Hypothalamus (tissue), 51 donors: ENCODE measurements at places on chromosomes 11 and 22.

- DNase-seq: no peak
These were observed 38.2 kb upstream of the RAB38 start for GRCh38 chr11:88213406-88213805.

GRCh38 chr22:36701965-36702621 is 1.5 kb downstream of the CACNG2 start:
- DNase-seq: no peak

DNA sequence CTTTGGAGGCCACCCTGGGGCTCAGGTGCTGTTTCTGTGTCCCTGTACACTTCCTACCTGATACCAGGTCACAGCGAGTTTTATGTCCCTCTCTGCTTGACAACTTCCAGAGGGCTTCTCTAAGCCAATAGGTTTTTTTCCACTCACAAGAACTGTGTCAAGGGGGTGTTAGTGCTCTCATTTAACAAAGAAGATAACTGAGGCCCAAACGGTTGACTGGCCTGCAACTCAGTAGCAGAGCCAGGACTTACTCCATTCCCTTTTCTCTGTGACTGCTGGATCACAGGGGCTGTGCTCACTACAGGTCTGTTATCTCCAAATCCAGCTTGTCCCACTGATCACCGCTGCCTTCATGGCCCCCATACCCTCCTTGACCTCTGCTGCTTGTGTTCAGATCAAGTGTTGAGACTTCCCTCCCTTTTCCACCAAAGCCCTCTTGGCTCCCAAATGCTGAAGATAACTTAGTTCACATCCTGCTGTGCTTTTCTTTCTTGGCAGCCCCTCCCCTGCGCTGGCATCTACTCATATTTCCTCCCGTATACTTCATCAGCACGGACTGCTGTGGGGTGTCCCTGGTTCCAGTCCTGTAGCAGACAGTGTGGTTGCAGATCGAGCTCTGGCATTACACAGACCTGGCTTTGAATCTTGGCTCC is 41.3 kb downstream of the POU2F3 start:
- no peak for DNase-seq

GRCh38 chr22:44535362-44536095 is 37.5 kb upstream of the RTL6 start:
- no peak for DNase-seq

DNA sequence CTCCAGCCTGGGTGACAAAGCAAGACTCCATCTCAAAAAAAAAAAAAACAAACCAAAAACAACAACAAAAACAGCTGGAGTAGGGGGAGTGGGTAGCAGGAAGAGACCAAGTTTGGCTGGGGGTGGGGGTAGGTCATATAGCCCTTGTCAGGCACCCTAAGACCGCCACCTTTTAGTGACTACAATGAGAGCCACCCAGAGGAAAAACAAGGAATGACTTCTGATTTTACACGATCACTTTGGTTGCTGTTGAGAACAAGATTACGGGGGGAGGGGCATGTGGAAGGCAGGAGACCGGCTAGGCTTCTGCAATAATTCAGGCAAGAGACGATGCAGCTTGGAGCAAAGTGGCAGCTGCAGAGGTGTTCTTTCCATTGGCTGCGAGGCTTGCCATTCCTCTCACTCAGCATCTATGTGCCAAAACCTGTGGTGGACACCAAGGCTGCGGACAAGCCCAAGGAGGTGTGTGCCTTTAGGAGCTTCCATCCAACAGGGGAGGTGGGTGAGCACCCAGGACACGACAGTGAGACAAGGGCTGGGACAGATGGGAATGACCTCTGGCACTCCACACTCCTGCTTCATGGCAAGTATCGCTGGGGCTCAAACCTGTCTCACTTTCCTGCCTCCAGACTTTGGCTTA is 1.7 kb downstream of the RPS19BP1 start:
- DNase-seq: no peak

- no peak for DNase-seq
These were observed 111.8 kb downstream of the CTTN start for GRCh38 chr11:70510106-70510505.
